ENCODE measurements at places on chromosomes 11 and 22. TPM values are rescaled to one million over a fixed set of nuclear protein-coding genes. Genes with fewer than 3 reads are reported as not detected.

- no peak for DNase-seq
Measured at GRCh38 chr11:63652671-63653070, 18.5 kb downstream of the ATL3 start.

Gene GSTT2B
- 23.2 TPM for total RNA-seq

- no peak for DNase-seq
Measured at GRCh38 chr11:86151174-86152005, 82.5 kb upstream of the PICALM start.

DNA sequence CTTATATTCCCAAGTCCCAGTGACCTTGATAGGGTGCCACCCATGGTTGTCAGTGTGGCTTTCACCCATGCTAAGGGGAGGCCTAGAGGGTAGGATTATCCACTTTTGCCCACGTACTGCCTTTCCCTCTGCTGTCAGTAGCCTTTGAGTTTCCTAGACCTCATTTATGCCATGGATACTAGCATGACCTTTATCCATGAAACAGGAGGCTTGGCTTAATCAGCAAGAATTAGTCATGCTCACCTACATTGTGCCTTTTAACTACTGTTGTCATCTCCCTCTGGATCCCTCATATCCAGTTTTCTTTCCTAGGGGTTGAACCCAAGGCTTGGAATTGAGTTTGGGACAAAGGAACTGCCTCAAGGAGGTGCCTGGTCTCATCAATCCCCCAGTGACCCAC lies 716.7 kb downstream of the NTM start:
- DNase-seq = no peak

GRCh38 chr11:123122852-123123251 lies 60.9 kb upstream of the HSPA8 start:
- no peak for DNase-seq

Gene ANGPTL5
- total RNA-seq = not detected

GRCh38 chr11:69299023-69299461 lies 5.1 kb downstream of the MYEOV start:
- no peak for DNase-seq

Gene FUT4
- total RNA-seq = 5.5 TPM

Measured in WTC11 (cell line).